ENCODE measurements at places on chromosomes 3 and 15.
A peak's percentile ranks its signal among the peaks of the same experiment; 100 is the strongest.

DNA sequence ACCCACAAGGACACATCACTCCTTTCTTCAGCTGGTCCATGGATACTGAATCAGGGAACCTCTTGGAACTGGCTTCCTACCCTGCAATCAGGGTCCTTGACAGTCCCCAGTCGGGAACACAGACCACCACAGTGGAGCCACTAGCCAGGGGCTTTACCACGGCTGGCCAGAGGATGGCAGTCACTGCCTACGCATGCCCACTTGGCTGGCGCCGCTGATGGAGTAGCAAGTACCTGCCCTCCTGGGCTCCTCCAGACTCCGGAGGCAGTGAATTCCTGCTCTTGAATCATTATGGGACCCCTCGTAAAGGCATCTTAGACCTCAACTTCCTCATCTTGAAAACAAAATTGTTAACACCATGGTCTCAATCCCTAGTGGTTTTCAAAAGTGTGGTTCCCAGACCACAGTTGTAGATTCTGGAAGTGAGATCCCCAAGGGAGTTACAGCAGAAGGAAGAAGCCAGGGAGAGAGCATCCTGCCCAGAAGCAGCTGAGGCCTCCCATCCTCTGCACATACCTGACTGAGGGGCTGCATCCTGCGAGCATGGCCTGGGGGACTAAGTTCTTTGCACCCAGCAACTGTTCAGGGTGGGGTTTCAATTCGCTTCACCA, 9.1 kb upstream of the SKIC8 start:
- peak; percentile 39 for DNase-seq

- no peak for DNase-seq
Measured at GRCh38 chr3:6526321-6526720, 334.6 kb upstream of the GRM7 start.

DNA sequence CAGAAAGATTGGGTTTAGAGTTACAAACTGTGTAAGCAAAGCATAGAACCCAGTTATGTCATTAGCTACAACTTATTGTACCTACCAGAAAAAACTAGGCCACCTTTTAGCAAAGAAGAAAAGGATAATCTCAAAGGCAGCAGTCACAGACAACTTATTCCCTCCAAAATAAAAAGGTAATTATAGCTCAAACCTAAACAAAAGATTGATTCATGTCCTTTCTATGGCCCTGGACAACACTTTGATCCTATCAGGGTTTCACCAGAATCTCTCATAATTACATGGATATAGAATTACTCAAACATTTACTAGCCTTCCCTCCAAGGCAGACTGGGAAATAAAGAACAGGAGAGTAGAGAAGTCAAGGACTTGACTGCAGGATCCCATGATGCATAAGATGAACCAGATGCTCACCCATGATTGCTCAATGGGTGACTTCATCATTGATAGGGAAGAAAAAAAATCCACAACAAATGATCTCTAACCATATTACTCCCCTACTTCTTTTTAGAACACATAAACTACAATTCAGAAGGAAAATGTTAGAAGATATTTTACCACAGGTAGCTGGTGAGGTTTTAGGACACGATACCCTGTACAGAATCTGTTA, 17.4 kb downstream of the DET1 start:
- DNase-seq, result no peak

GRCh38 chr15:101406526-101407195, 82.8 kb downstream of the PCSK6 start:
- no peak for DNase-seq

GRCh38 chr3:139934613-139935015, 371 bp upstream of the CLSTN2 start:
- peak; percentile 77 for DNase-seq

DNA sequence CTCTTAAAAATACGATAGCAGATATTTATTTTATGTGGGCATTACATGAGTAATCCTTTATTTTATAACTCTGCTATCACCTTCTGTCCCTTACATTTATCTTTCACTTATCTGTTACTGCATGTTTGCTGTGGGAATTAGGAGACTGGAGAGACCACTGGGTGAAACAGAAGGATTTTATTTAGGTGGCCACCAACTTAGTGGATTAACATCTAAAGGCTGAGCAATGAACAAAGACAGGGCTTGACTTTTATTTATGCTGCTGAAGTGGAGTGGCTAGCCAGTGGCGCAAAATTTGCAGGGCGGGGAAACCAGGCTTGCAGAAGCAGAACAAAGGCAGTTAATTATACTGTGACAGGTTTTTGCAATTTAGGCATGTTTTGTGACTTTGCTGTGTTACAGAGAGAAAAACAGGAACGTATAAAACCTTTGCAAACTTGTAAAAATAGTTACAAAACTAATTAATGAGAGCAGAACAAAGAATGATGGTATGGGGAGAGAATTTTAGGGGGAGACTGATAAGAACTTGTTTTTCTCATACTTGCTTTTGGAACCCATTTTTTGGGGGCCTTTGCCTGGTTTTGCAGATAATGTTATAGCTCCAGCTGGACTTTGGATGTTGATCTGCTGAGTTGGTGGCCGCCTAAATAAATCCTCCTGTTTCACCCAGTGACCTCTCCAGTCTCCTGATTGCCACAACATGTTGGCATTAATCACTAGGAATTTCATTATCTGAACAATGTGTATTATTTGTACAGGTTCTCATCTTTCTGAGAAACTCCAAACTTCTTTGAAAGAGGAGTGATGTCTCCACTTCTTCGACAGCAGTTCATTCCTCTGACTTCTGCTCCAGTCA, 18.0 kb downstream of the KLHL24 start:
- DNase-seq, result peak; percentile 14

- peak; percentile 64 for DNase-seq
Measured at GRCh38 chr3:63343674-63344073, 65.6 kb downstream of the SYNPR start.

GRCh38 chr3:14602006-14602803, 49.4 kb upstream of the CCDC174 start:
- DNase-seq, result no peak

DNA sequence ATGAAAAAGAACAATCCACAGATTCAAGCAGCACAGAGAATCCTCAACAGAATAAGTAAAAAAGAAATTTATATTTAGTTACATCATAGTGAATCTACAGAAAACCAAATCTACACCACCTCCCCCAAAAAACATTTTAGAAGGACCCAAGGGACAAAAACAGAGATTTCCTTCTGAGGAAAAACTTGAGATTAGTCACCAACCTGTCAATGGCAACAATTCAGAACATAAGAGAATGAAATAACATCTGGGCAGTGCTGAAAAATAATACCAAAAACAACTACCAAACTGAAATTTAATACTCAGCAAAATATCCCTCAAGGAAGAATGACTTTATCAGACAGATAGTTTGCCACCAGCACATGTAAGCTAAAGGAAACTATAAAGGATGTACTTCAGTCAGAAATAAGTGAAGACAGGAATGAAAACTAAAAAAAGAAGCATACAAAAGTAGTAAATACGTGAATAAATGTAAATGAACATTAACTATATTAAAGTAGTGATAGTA, 260.7 kb downstream of the ULK4 start:
- no peak for DNase-seq

GRCh38 chr3:52552089-52552488, 15.7 kb downstream of the UQCC5 start:
- no peak for DNase-seq

DNA sequence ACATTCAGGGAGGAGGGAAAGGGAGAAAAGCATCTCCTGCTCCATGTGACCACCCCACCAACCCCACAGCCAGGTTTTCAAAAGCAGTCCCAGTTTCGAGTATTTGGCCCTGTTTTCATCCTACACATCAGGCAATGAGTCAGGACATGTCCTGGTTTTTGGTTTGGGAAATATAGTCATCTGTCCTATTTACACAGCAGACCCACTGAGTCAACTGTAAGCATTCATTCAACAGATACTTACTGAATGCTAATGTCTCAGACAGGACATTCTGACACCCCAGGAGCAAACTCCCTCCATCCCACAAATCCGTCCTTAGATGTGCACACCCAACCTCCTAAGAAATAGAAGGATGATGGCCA, 32.9 kb downstream of the IGDCC3 start:
- DNase-seq, result no peak

DNA sequence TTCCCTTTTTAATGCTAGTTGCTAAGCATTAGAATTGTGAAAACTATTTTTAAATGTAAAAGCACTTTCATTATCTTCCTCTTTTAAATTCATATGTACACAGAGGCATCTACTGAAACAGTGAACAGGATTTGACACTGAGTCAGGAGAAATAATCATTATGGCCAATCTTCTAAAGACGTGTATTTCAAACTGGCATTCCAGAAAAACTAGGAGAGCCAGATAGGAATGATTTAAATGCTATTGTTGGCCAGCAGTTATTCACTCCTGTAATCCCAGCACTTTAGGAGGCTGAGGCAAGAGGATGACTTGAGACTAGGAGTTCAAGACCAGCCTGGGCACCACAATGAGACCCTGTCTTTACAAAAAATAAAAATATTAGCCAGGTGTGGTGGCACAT, 67.6 kb upstream of the RAP2B start:
- DNase-seq, result no peak

- DNase-seq, result no peak
Measured at GRCh38 chr15:72377331-72377730, 1.5 kb upstream of the HEXA start.

DNA sequence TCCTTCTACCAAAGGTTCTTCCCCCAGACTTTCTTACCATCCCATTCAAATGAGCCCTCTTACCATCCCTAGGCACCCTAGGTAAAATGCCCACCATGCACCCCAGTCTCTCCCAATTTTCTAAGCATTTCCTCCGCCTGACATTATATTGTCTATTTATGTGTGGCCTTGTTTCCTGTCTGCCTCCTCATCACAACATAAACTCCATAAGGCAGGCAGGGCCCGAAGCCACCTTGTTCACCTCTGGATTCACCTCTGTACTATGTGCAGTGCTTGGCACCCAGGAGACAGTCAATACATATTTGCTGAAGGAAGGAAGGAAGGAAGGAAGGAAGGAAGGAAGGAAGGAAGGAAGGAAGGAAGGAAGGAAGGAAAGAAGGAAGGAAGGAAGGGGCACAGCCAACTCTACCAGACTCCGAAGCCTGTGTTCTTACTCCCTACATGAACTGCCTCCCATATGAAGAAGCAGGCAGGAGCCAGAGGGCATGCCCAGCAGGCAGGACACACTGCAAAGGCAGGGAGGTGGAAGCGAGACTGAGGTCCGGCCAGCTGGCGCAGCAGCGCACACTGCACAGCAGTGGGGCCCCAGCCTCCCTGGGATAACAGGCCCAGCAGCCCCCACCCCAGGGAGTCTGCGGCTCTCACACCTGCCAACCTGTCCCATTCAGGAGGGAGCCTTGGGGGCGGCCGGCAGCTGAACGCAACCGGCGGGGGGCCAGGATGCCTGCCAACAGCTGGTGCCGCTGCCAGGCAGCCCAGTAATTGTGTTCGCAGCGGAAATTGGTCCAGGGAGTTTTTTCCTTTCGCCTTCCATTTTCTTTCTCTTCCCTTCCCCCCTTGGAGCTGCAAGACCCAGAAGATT, 106.0 kb upstream of the LINGO1 start:
- DNase-seq, result peak; percentile 7

DNA sequence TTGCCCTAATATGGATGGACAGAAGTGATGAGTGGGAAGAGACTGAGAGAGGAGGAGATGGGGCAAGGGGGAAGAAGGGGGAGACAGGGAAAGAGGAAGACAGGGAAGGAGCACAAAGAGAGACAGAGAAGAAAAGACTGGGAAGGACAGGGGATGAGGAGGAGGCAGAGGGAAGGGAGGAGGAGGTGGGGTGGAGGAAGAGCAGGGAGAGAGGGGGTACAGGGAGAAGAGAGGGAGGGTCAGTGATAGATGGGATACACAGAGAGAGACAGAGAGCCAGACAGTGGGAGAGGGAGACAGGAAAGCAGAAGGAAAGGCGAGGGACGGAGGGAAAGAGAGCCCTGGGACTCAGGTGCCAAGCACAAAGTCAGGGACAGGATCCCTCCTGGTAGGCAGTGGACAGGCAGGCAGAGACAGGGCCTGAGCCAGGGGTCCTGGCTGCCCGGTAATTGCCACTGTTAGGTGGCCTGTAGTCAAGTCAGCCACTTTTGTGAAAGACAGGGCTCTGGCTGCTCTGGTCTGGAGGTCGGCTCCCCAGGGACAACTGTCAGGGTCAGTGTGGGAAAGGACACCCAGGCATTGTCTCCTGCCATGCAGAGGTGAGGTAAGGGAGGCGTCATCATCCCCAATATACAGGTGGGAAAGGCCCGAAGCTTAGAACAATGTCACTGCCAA, 9.8 kb downstream of the VILL start:
- DNase-seq, result no peak

GRCh38 chr3:86887876-86888275, 103.1 kb downstream of the VGLL3 start:
- DNase-seq, result no peak

GRCh38 chr3:128879991-128880390, 571 bp downstream of the ACAD9 start:
- DNase-seq, result no peak

DNA sequence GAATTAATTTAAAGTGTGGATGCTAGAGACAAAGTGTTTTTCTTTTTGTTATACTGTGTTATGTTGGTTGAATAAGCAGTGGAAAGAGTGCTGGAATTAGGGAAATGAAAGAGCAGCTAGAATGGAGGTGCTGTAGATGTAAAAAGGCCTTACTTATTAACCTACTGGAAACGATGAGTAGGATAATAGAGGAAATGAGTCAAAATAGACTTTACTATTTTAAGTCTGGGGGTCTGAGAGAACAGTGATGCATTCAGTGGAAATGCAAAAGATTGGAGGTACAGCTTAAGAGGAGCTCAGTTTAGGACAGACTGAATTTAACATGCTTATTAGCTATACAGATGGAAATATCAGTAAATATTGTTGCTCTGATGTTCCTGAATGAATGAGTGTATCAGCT, 674.0 kb downstream of the OTOL1 start:
- no peak for DNase-seq

DNA sequence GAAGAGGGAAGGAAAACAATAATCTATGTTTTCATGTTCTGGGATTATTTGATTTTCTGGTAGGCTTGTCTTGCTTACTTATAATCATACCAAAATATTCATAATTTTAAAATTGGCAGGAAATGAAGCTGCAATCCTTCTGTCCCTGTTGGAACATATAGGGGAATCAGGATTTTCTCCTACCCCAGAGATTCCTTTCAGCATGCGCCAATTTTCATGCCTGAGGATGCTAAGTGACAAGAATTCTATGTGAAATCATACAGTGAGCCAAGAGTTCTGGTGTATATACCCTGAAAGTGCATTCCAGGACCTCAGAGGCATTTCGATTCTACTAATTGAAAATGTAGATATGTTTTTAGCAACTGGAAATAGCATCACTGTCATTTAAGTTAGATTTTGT, 9.9 kb upstream of the CADPS start:
- DNase-seq, result no peak

DNA sequence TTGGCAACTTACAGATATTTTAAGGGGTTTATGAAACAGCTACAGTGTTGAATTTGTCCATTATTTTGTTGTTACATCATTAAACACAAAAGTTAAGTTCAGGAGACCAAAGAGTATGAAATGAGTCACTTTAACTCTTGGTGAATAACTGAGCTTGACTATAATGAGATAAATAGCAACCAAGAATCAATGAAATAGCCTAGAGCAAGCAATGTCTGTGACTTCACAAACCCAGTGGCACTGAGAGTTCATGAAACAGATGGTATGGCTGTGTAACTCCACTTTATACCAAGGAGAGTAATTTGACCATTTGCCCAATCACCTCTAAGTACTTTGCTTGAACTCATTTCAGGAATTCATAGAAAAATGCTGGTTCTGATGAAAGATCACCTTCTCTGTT, 169.6 kb upstream of the GADL1 start:
- no peak for DNase-seq
